ENCODE measurements at places on chromosomes 13 and 19. TPM values are rescaled to one million over a fixed set of nuclear protein-coding genes. Genes with fewer than 3 reads are reported as not detected.
A peak's percentile ranks its signal among the peaks of the same experiment; 100 is the strongest.

DNA sequence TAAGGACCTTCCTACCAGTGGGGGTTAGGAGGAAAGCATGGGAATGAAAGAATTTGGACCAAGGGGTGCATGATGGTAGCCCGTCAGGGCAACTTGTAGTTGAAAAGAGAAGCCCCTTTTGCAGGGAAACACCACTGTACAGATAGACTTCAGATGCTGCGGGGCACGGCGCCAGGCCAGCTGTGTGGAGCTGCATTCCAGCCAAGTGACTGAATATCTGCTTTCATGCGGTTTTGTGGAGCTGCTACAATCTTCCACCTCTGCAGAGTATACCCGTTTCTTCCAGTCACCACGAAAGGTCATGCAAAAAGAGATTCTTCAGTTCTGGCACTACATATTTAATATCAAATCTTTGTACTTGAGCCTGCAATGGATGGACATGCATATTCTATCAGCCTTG lies 104.7 kb downstream of the RGCC start:
- DNase-seq: peak; percentile 25

- no peak for DNase-seq
These were observed 146.0 kb upstream of the KLF12 start for GRCh38 chr13:74280093-74280794.

The PSG4 gene
- total RNA-seq: not detected

DNA sequence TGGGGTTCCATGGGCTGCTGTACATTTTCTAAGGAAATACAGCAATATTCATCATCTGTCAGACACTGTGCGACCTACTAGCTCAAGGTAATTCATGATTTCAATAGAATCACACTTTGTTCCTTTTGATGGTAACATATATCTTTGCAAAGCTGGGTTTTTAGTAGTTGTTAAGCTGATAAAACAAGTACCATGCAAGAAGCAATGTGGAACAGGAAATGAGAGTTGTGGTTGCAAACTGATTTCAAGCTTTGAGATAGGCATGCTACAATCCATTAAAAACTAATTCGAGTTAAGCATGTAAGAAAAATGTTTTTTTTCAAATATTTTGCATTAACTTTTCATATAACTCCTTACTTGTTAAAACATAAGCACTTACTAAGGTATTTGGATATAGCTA lies 6.8 kb upstream of the MBNL2 start:
- no peak for DNase-seq

The FCHO1 gene
- total RNA-seq: 0.90 TPM

DNA sequence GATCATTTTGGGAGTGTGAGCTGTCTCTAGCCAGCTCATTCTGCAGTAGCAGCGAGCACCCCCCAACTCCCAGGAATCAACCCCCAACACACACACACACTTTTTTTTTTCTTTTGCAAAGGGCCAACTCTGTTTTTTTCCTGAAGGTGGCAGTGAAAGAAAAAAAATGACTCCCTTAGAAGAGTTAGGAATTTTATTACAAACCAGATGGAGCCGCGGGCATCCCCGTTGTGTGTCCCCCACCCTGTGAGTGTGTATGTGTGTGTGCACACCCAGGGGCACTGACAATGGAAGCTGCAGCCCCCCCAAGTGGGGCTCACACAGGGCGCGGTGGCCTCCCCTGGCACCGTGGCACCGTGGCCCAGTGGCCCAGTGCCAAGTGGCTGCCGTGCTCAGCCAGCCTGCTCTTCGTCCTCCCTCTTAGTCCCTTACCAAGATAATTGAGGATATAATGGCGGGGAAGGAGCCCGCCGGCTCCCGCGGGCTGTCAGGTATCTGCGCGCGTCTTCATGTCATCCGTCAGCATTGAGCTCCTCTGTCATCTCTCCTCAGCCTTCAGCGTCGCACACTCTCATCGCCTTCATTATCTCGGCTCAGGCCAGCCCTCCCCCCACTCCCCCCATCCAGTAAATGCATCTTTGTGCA lies 314.1 kb downstream of the ZNF536 start:
- DNase-seq: no peak

GRCh38 chr13:21638319-21639282 lies 32.3 kb upstream of the FGF9 start:
- DNase-seq: peak; percentile 90

- DNase-seq: no peak
These were observed 99.6 kb upstream of the MCF2L start for GRCh38 chr13:112869202-112870050.

The UGGT2 gene
- total RNA-seq: 31.9 TPM

- no peak for DNase-seq
These were observed 21.4 kb upstream of the PSG9 start for GRCh38 chr19:43290568-43291359.

DNA sequence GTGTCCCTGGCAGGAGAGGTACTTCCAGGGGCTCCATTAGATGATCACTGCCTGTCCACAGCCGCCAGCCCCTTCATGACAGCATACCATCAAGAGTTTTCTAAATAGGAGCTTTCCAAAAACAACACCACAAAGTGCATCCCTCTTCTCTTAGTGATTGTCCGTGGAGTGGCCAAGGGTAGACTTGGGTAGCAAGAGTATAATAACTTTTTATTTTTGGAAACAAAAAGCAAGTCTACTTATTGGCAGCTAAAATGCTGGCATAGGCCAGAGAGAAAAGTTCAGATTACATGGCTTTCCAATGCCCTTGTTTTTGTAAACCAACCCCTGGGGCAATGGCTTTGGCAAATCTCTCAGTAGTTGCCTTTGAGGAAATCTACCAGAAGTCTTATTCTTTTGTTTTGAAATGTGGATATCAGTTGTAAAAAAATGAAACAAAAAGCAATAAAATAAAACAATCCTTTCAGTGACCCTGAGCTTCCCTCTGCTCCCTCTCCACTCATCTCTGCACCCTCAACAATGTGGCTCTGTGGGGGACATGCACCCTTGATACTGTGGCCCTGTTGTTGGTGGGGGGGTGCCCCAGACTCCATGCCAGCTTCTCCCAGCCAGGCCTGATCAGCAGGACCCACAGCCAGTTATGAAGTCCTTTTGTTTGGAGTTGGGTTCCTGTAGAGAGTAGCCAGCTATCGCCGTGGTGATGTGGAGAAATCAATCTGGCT lies 294.1 kb downstream of the DLEU7 start:
- DNase-seq: no peak
